ENCODE measurements at places on chromosomes 5 and 9.

- no peak for DNase-seq
Measured at GRCh38 chr9:104386425-104387069, 117.5 kb upstream of the OR13F1 start.

- no peak for DNase-seq
Measured at GRCh38 chr5:133494923-133495246, 117.5 kb downstream of the FSTL4 start.

GRCh38 chr9:126791406-126792230 is 13.2 kb upstream of the ZBTB43 start:
- DNase-seq = no peak

GRCh38 chr9:36470643-36471290 is 70.7 kb upstream of the RNF38 start:
- no peak for DNase-seq

DNA sequence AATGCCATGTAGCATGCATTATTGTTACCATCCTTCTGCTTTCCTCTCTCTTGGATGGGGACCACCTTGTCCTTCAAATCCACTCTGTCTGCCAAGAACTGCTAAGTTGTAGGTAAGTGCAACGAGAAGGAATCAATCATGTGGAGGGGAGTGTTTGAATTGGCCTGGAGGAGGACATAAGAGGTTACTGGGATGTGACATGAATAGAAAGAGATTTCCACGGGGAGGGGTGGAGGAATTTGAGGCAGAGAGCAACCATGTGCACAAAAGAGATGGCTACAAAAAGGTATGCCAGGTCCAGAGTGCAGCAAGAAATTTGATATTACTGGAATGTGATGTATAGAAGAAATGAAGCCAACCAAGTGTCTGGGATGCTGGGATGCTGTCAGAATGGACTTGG is 648.9 kb upstream of the KLF4 start:
- no peak for DNase-seq
